Stimulated activated CD8-positive, alpha-beta memory T cell treated with anti-CD3 and anti-CD28 coated beads, Interleukin-15, amount 100 ng/mL, for 48 hours (primary cell): ENCODE measurements at places on chromosomes 7 and 10.

- DNase-seq: no peak
Measured at GRCh38 chr7:154693661-154694060, 309.3 kb downstream of the PAXIP1 start.

DNA sequence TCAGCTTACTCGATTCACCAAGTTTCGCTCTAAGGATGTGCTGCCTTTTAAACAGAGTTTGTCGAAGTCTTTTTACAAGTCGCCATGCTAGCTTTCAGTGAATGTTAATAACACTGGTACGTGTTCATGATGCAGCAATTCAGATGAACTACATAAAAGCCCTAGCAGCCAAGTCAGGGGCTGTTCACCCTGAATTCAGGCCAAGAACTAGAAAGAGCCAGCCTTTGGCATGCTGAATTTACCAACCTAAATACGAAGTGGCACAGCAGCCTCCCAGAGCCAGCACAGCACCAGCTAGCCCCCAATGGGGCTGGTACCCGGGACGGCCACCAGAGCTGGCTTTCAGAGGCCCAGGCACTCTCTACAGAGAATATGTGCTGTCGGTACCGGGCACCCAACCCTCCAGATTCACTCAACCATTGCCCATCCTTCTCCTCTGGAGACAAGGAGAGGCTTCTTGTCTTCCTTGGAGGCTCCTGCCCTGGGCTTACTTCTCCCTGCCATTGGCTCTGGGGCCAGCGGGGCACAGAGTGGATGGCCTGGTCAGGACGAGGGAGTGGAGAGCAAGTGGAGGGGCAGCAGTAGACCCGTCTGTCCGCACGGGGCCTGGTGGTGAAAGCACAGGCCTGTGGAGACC is 64.2 kb downstream of the HIPK2 start:
- DNase-seq: no peak

GRCh38 chr7:116671681-116672595 is at the start of gene MET:
Gene MET (plus strand): TSS chr7:116672196. CDS start chr7:116699085, 26,889 bp downstream.
- peak; percentile 34 for DNase-seq

DNA sequence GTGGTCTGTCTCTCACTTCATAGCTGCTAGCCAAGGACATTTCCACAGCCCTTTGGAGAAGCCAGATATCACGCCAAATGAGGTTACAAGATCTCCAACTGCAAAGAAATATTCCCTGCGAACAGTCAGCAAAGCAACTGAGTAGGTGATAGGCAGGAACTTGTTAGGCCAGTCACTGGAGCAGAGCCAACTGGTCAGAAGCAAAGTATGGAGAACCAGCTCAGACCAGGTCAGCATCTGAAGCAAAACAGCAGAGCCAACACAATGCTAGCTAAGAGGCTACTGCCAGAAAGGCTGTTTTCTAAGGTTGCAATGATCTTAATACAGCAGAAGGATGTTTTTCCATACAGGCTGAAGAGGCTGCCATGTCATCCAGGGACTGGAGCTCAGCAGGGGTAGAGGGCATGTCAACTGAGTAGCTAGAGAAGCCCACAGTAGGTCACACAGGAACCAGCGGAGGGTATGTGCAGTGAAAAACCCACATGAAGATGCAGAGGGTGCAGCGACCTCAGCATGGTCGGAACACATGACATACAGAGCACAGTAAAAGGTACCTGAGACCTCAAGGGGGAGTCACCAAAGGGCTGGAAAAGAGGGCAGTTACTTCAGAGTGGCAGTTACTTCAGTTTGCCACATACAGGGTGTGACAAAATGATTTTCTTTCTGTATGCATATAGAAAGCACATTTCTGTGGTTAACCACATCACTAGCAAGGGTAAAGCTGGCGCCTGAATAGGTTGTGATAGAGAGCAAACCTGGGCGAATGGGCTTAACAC is 8.9 kb downstream of the SEC31B start:
- peak; percentile 45 for DNase-seq

DNA sequence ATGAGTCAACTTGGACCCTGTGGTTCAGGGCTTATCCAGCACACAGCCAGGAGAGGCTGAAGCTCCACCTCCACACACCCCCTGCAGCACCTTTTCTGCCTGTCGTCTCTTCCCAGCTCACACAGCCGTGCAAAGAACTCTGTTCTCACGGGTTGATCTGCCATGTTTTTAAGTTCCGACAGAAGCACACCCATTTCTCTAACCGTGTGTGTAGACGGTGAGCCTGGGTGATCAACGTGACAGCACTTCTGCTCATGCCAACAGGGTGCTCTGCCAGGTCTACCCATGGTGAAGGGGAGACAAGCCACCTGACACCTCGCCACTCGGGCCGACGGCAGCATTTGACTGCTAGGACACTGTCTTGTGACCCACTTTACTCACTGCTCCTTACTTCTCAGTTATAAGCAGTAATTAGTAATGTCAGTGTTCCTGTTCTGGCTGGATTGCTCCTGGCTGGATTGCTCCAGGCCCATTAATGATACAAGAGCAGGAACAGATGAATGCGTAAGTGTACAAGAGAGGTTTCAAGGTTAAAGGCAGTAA is 90.5 kb downstream of the RNF216 start:
- no peak for DNase-seq

- DNase-seq: no peak
Measured at GRCh38 chr10:90579602-90580242, 278.1 kb downstream of the HTR7 start.

DNA sequence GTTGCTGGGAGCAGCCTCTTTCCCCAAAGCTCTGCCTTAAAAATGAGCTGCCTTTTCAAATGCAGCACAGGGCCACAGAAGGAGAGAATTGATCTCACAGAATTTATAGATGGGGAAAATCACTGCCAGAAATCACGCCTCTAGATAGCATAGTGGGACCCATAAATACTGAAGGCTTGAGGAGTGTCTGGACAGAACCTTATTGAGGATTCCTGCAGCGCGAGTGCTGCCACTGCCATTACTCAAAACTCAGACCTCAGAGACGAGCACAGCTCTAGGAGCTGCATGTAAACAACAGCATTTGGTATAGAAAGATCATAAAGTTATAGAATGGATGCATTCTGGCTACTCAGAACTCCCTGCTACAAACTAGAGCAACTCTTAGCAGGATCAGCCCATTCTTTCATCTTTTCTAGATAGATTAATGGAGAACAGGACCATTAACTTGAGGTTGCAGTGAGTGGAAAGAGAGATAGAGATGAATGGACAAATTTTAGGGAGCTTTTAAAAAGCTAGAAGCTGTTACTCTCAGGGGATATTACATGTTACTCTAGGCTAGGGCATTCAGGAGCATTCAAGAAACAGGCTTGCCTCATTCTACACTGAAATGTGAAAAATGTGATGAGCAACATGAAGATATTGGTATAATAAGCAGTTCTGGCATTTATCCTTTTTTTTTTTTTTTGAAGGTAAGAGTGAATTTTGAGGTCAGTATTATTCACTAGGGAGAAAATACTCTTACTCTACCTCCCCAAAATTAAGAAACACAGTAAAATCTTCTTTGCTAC is 267.2 kb upstream of the SLC26A5 start:
- DNase-seq: no peak

DNA sequence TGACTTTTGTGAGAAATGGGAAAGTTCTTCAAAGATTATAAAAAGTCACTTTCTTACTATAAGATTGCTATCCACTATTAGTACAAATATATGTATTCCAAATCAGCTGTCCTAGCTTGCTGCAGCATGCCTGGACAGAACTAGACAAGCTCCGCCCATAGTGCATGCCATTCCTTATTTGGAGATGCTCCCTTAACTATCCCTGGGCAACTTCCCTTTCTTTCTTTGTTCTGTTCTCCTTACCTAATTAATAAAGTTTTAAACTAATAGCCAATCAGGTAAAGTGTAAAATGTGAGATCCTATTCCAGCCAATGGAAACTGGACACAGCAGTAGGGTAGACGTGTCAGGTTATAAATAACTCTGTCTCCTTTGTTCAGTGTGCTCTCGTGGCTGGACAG is 281.9 kb downstream of the CAMK1D start:
- no peak for DNase-seq

DNA sequence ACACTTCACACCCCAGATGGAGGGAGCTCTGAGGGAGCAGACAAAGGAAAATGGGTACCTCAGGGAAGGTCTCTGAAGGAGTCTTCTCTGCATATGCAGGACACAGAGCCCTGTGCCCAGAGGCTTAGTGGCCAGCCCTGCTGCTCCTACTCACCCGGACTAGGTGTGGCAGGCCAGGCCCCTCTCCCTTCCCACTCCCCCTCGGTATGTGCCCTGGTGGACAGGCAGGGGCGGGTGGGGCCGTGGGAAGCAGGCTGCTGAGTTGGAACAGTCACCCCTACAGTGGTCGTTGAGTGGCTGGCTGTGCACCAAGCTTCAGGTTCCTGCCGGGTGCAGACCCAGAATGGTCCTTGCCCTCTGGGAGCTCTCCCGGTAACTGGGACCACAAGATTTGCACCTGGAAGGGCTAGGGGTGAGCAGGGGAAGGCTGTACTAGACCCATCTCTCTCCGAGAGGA is 68.6 kb downstream of the ZMIZ1 start:
- no peak for DNase-seq

- no peak for DNase-seq
Measured at GRCh38 chr7:16668978-16669377, 23.0 kb downstream of the BZW2 start.

DNA sequence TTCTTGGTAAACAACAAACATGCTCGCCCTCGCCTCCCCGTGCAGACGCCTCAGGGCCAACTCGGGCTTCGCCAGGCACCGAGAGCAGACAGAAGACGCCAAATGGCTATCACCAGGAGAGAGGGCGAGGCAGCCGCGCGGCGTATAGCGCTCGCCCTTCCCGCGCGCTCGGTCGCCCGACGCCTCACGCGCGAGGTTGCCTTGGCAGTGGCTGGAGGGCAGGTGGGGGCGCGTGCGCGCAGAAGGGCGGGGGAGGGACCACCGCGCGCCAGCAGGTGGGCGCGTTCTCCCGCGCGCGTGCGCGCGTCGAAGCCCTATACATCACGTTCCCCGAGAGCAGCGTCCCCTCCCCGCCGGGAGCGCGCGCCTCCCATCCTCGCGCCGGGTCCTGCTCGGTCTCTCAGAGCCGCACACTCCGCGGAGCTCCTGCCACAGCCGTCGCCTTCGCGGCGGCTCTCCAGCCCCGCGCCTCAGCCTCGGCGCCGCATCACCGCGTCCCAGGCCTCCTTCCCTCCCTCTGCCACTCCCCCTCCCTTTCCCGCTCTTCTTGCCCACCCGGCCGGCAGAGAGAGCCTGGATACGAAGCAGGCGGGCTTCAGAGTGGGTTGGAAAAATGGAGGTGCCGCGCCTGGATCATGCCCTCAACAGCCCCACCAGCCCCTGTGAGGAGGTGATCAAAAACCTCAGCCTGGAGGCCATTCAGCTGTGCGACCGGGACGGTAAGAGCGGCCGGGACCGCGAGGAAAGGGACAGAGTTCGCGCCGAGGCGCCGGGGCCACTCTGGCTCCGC is at the start of gene PHYHIPL:
TSS of gene PHYHIPL (plus strand) at position 403 of the 790 bp plus-strand sequence. CDS start at position 614, 211 bp downstream.
- DNase-seq: no peak
